Activated naive CD4-positive, alpha-beta T cell treated with anti-CD3 and anti-CD28 coated beads for 36 hours (primary cell): ENCODE measurements at places on chromosomes 6 and 20. TPM values are rescaled to one million over a fixed set of nuclear protein-coding genes. Genes with fewer than 3 reads are reported as not detected.
A peak's percentile ranks its signal among the peaks of the same experiment; 100 is the strongest.

GRCh38 chr6:111260570-111261298, 173.4 kb downstream of the SLC16A10 start:
- H3K4me3 ChIP-seq = peak overlapping the region; percentile 77
- peaks cover 8% of the 10 kb centered on the region for H3K36me3 ChIP-seq
- H3K4me1 ChIP-seq = peaks cover 35% of the 10 kb centered on the region
- DNase-seq = no peak
- no peaks in the 10 kb centered on the region for H3K27me3 ChIP-seq

DNA sequence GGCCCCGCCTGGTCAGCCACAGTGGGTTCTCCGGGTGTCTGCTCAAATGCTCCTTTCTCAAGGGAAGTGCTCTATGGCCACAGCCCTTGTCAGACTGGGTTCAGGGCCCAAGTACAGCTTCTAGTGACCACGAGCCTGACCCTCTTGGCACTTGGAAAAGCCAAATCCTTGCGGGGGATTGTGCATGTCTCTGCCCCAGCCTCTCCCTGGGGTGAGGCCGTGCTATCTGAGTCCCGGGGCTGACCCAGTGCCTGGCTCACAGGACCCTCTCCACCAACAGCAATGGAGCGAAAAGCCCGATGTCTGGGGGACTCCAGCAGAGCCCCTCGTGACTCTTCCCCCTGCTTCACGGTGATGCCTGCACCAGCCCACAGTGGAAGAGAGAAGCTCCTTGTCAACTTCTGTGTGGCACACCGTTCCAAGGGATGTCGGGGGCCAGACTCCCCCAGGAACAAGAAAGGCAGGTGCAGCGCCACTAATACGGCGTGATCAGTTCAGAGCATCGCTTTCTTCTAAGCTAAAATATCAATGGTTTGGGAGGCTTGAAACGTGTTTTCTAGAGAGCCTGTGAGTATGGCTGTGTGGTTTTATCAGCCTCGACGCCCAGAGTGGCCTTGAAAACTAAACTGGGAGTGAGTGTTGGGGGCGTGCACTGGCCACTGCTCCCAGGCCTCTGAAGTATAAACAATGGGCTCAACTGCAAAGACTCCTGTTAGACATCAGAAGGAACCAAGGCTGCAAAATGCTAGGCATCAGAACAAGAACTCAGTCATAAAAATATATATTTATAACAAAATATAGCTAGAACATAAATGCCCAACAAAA, 51.9 kb downstream of the DLL1 start:
- no peak overlapping the region for H3K27ac ChIP-seq
- H3K4me1 ChIP-seq = no peaks in the 10 kb centered on the region
- H3K36me3 ChIP-seq = no peaks in the 10 kb centered on the region
- no peak overlapping the region for H3K4me3 ChIP-seq
- H3K27me3 ChIP-seq = peaks cover 1% of the 10 kb centered on the region
- no peak for DNase-seq

Gene TULP4
- total RNA-seq = 17.4 TPM

DNA sequence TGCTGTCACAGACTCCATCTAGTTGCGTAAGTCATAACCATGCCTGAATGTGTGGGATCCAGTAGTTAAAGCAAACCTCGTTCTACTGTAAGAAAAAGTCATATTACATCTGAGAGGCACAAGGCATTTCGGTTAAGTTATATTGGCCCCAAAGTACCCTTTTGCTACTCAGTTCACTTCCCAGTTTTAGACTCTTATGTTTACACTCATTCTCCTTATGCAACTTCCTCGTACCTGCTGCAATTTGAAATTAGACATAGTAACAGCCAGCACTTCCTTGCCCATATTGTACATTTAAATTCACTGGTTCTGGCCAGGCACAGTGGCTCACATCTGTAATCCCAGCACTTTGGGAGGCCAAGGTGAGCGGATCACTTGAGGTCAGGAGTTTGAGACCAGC, 37.0 kb downstream of the PEX7 start:
- H3K27me3 ChIP-seq = no peaks in the 10 kb centered on the region
- peaks cover 3% of the 10 kb centered on the region for H3K4me1 ChIP-seq
- no peak overlapping the region for H3K4me3 ChIP-seq
- peaks cover 2% of the 10 kb centered on the region for H3K36me3 ChIP-seq

GRCh38 chr6:116726947-116727346, 38.6 kb downstream of the FAM162B start:
- no peaks in the 10 kb centered on the region for H3K27me3 ChIP-seq
- no peaks in the 10 kb centered on the region for H3K4me1 ChIP-seq
- peaks cover 47% of the 10 kb centered on the region for H3K36me3 ChIP-seq
- no peak for DNase-seq
- H3K4me3 ChIP-seq = no peak overlapping the region

DNA sequence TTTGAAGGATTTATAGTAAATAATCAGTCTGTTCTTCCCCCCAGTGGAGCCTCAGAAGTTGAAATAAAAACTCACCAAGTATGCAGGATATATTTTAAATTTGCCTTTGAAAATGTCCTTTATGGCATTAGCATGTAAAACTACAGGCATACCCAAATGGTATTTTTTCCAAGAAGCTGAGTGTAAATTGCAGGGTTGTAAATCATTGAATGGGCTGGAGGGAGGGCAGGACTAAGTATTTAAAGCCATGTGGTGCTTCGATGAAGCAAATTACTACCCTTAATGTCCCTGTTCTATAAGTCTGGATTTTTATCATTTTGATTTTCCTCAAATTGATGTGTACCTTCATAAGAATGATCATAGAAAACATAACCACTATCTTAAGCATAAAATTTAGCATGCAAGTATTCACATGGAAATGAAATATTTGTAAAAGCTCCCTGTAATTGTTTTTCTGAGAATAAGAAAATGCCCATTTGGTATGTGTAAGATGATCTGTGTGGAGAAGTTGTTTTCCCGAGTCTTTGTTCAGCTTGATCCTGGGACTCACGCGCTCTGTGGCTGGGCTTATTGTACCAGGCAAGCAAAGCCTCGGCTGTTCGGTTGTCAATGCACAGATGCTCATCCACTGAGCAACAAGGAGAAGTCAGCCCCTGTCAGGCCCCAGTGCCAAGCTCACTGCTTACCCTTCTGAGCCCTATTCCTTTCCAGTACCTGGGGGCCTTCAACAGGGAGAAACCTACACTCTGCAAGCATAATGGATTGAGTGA, 66.7 kb downstream of the CD164 start:
- H3K4me1 ChIP-seq = no peaks in the 10 kb centered on the region
- H3K27ac ChIP-seq = no peak overlapping the region
- no peak for DNase-seq
- no peak overlapping the region for H3K4me3 ChIP-seq
- H3K27me3 ChIP-seq = no peaks in the 10 kb centered on the region
- H3K36me3 ChIP-seq = no peaks in the 10 kb centered on the region

GRCh38 chr20:45419188-45420091, 3.5 kb downstream of the PIGT start:
- H3K4me1 ChIP-seq = peaks cover 35% of the 10 kb centered on the region
- H3K27me3 ChIP-seq = no peaks in the 10 kb centered on the region
- H3K27ac ChIP-seq = no peak overlapping the region
- H3K4me3 ChIP-seq = no peak overlapping the region

Gene ULBP3
- total RNA-seq = not detected

Gene ZC2HC1B
- not detected for total RNA-seq

GRCh38 chr6:46879003-46879402, 42.7 kb downstream of the ADGRF5 start:
- no peak overlapping the region for H3K4me3 ChIP-seq
- peaks cover 17% of the 10 kb centered on the region for H3K27me3 ChIP-seq
- no peaks in the 10 kb centered on the region for H3K4me1 ChIP-seq
- no peak for DNase-seq
- no peak overlapping the region for H3K27ac ChIP-seq
